ENCODE measurements at places on chromosomes 11 and 22.

GRCh38 chr11:128262463-128263345 lies 324.7 kb downstream of the ETS1 start:
- no peak for DNase-seq

- DNase-seq = no peak
These were observed 189.6 kb downstream of the ADAMTS15 start for GRCh38 chr11:130638033-130638432.

- no peak for DNase-seq
These were observed 181.4 kb downstream of the DBX1 start for GRCh38 chr11:19978668-19979518.

GRCh38 chr11:40380835-40381234 lies 1078.6 kb downstream of the LRRC4C start:
- no peak for DNase-seq

GRCh38 chr22:22692707-22693530 lies 48.5 kb downstream of the GGTLC2 start:
- DNase-seq = peak; percentile 35

DNA sequence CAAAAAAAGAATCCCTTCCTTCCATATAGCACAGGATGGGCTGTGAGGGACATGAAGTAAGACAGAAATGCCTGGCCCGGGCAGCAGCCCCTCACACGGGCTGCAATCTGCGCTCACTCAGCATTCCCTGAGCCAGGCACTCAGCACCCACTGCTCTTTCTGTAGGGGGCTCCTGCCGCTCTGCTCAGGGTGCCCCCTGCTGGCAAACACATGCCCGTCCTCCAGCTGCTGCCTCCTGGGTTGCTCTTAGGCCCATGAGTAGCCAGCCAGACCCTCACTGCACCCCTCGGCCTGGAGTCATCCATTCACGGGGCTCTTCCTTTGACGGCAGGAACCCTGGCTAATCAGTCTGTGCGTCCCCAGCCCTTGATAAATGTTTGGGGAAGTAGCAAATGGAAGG lies 6.9 kb downstream of the MCAT start:
- DNase-seq = no peak

DNA sequence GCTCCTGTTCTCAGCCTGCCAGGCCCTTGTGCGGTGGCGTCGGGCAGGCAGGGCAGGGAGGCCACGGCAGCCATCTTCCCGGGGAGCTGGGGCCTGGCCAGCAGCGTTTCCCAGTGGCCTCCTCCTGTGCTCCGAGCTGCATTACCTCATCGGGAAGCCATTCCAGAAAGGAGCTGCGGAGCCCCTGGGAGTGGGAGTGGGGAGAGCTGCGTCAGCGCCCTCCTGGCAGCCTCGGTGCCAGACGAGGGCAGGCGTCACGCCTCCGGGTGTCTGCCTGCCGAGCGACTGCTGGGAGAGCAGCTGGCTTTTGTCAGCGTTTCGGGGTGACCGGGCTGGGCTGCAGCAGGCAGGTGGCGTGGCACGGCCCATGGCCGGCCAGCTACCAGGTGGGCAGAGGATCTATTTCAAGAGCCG lies 30.9 kb upstream of the WNT7B start:
- DNase-seq = no peak

GRCh38 chr11:13327421-13327820 lies 49.8 kb downstream of the BMAL1 start:
- DNase-seq = no peak

GRCh38 chr22:26483043-26483438 lies 542 bp downstream of the HPS4 start:
- DNase-seq = no peak

DNA sequence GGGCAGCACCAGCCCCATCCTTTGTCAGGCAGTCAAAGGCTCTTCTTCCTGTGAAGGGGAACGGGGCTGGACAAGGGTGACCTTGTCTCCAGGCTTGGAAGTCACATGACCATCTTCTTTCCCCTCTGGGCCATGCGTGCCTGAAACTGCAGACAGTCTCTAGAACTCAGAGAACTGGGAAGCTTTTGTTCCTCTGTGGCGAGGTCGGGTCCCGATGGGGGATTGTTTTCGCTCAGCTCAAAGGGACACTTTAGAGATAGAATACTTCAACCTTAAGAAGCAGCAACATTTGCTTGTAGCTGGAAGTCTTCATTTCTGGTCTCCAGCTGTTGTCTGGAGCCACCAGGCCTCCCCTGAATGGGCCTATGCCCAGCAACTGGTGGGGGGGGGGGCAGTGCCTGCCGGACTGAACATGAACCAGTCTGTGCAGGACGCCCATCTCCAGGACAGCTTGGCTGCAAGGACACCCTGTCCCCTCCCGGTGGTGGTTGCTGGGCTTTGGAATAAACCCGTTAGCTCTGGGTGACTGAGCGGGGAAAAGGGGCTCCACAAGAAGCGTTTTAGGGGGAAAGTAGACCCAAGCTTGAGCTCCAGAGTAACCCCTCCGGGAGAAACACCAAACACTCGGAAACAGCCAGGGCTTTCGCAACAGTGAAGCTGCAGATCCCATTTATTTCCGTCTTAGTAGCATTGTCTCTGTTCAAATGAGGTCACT lies 55.7 kb upstream of the EMID1 start:
- no peak for DNase-seq

DNA sequence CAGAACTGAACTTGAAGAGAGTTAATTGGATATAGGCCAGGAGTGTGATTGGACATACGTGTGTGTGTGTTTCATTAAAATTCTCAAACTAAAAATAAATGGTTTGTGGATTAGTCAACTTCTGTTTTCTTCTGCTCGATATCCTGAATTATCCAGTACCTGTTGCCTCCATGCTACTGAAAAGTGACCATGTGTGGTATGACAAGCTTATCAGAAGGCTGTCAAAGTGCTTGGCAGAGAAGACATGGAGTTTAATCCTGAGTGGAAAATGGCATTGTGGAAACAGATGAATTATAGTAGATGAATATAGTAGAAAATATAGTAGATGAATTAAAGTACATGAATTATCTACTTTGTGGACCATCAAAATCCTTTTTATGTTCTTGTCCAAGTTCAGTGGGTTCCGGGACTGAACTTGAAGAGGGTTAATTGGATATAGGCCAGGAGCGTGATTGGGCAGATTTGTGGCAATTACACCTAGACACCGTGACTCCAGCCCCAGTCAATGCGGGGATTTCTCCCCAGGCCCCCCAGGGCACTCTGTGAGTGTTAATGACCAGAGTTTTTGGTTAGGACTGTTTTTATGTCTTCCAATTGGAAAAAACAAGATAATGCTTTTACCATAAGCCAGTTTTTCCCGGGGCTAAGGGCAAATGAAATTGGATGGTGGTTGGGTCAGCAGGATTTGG lies 30.1 kb downstream of the GRAMD1B start:
- DNase-seq = no peak

- no peak for DNase-seq
These were observed 47.3 kb upstream of the SLC5A1 start for GRCh38 chr22:31995807-31996206.

- DNase-seq = no peak
These were observed 78.0 kb upstream of the SUSD2 start for GRCh38 chr22:24103301-24103700.

- DNase-seq = no peak
These were observed 163.4 kb upstream of the SYN3 start for GRCh38 chr22:33221568-33221967.

- no peak for DNase-seq
These were observed 77.6 kb upstream of the ANO3 start for GRCh38 chr11:26254378-26254777.

- no peak for DNase-seq
These were observed 1.9 kb downstream of the C11orf71 start for GRCh38 chr11:114398303-114398920.

GRCh38 chr11:118406599-118407166 lies 5.3 kb downstream of the ATP5MG start:
- DNase-seq = no peak

- DNase-seq = no peak
These were observed 70.6 kb upstream of the SPON1 start for GRCh38 chr11:13891911-13892310.

DNA sequence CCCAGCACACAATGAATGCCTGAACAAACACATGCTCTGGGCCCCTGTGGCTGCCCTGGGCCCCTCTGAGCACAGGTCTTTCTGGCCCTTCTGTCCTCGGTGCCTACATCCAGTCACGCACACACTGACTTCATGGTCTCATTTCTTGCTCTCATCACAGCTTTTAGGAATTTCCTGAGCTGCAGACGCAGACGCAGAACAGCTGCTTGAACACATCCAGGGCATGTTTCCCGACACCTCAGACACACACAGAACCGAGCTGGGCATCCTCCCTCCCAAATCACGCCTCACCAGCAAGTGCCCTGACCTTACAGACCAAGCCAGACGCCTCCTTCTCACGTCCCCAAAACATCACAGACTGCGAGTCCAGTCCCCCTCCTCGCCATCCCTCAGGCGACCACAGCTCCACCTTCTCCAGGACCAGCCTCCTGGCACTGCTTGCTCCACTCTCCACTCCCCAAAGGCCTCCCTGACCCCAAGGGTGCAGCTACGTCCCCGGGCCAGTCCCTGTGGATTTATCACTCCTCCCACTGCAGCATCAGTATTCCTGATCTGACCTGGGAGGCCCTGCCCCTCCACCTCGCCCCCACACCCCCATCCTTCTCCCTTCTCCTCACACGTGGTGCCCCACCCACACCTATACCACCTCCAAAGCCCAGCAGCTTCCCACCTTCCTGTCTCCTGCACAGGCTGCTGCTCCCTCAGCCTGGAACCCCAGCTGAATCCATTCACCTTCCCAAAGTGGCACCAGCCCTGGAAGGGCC lies 12.9 kb downstream of the SIRT3 start:
- DNase-seq = no peak

DNA sequence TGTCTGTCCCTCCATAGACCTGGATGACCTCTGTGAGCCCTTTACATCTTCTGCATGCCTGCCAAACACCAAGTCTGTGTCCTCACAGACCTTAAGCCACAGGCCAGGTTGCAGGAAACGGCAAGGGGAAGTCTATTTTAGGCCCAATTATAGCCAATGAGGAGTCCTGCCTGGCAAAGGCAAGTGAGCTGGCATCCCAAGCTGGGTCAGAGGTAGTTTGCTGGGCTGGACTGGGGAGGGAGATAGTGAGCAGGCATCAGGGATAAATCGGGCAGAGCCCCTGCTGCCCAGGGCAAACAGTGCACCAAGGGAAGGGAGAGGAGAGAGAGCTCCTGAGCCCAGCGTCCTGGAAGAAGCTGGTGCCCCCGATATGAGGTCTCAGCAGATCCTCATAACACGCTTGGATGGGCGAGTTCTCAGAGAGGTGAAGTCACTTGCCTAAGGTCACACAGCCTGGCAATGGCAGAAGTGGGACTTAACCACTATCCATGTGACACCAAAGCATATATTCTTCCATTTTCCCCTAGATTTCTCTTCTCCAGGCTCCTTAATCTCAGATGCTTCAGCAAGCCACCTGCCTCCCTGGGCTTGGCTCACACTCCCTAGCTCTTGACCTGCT lies 3.7 kb upstream of the RELT start:
- DNase-seq = no peak

DNA sequence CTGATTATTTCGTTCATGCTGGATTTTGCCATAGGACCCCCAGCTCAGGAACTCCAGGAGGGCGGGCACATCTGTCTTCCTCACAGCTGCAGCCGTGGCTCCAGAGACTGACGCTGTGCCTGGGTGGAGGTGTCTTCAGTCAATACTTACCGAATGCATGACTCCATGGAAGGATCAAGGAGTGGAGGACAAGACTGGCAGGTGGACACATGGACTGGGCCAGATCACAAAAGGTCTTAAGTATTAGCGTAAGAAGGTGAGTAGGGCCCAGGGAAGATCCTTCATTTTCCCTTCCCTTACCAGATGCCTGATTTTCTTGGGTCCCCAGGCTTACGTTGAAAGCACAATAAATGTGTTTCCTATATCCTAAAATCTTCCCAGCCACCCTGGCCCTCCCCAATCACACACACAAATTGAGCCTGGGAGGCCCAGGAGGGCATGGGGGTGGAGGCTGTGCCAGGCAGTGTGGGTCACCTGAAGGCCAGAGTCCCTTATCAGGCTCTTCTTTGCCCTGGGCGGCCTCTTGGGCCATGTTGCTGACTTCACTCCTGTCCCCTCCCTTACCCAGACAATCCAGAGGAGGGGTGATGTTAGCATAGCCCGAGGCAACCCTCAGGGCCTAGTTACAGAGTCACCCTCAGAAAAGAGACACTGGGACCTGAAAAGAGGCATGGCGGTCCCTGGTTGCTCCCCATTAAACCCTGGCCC lies 56.4 kb downstream of the CYTH4 start:
- DNase-seq = no peak

GRCh38 chr11:59767225-59767611 lies 12.0 kb downstream of the STX3 start:
- DNase-seq = no peak

- DNase-seq = no peak
These were observed 987.6 kb downstream of the NTM start for GRCh38 chr11:132357811-132358572.

DNA sequence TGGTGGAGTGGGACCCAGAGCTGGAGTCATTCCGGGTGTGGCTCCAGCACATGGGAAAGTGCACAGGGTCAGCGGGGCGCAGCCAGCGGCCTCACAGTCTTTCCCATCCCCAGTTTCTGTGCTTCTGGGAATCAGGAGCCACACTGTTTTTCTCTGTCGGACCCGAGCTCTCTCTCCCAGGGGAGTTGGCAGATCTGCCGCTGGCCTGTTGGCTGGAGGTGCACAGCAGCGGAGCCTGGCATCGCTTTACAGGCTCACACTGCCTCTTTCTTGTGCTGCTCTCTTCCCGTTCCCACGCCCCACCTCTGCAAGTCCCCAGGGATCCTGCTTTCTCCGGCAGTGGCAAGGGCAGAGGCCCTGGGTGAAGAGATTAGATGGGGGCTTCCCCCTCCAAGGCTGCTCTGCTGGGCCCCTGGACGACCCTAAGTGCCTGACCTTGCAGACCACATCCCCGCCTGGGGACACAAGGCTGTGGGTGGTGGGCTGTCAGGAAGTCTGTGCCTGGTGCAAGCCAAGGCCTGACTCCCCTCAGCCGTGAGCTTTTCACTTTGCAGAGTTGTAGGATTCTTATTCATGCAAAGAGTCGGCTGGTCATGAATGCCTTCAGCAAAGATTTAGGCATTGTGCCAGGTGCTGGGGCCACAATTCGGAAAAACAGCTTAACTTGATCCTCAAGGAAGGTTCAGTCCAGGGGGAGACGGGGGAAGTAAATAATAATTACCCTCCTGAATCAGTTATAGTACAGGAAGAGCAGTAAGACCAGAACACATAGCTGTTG lies 116.3 kb downstream of the TIMP3 start:
- no peak for DNase-seq

DNA sequence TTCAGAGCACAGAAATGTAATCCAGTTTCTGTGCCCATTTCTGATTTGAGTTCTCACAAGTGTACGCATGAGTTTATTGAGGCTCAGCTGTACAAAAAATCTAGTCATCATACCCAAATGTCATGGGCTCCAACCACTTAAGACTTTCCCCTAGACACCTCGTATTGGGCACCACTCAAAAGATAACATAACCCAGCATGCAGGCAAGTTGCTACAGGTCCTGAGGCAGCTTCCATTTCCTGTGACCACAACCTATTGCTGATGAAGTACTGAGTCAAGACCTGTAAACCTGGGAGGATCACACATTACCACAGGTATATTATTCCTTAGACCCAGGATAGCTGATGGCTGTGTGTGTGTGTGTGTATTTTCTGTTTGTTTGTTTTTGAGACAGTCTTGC lies 95.2 kb downstream of the MRTFA start:
- DNase-seq = no peak

- no peak for DNase-seq
These were observed 9.4 kb downstream of the IGF2 start for GRCh38 chr11:2129699-2130366.

GRCh38 chr11:65315204-65315865 lies 669 bp downstream of the CDC42EP2 start:
- peak; percentile 73 for DNase-seq

GRCh38 chr22:28989035-28989464 lies 72.6 kb downstream of the C22orf31 start:
- DNase-seq = no peak

GRCh38 chr11:62393735-62394134 lies 25.1 kb upstream of the SCGB1A1 start:
- DNase-seq = no peak

Measured in stimulated activated CD8-positive, alpha-beta memory T cell treated with anti-CD3 and anti-CD28 coated beads, Interleukin-7, amount 100 ng/mL, for 4 hours (primary cell).